ENCODE measurements at places on chromosomes 11 and 22.

GRCh38 chr22:27772081-27772983 lies 29.2 kb downstream of the MN1 start:
- DNase-seq = no peak

GRCh38 chr11:31558001-31558400 lies 48.4 kb downstream of the ELP4 start:
- no peak for DNase-seq

- DNase-seq = no peak
Measured at GRCh38 chr11:61256710-61257482, 15.9 kb downstream of the PGA5 start.

DNA sequence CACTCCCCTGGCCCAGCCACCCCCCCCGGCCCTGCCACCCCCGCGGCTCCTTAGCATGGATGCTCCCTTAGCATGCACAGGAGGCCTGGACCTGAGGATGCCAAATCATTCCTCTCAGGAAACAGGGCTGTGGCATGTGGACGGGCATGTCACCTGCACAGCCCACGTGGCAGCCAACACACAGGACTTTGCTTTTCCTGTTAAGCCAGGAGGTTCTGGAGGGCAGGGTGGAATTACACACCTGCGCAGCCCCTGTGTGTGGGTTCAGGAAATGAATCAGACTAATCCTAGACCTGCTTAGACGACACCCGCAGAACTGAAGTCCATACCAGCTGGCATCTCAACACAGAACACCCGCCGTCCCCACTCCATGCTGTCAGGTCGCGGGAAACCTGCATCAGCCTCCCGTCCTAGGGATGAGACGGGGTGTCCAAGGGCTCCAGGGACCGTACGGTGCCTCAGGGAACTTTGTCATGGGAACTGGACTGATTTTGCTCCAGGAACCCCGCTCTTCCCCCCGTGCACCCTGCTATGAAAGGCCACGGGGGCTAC lies 10.2 kb downstream of the CERK start:
- no peak for DNase-seq

- no peak for DNase-seq
Measured at GRCh38 chr11:110069158-110069737, 23.9 kb upstream of the ZC3H12C start.

DNA sequence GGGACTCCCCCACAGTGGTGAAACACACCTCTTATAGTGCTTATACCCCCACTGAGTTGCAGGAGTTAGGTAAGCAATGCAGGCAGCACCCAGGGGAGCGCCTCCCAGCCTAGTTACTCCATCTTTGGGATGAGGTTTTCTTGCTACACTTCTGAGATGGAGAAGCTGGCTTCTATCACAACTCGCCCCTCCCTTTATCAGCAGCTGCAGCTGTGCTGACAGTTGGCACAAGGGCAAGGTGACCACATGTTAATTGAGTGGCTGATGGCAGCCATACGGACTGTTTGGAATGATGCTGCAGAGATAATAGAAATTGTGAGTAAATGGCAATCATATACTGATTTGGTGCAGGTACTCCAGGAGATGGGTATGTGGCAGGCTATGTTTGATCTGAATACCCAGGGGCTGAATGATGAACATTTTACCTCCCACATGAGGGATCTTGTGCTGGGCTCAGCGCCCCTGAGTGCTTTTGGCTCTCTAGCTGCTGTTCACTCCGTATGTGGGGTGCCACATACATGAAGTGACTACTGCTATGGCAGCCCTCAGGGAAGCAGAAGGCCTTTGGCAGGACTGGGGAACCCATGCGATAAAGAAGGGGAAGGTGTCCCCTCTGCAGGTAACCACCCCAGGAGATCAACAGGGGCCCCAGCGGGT lies 29.2 kb upstream of the KCNA4 start:
- no peak for DNase-seq

- DNase-seq = no peak
Measured at GRCh38 chr11:108788565-108789199, 123.8 kb downstream of the DDX10 start.

All from cortex of kidney (tissue), 1 donor.